ENCODE measurements at places on chromosomes 16 and 17.

DNA sequence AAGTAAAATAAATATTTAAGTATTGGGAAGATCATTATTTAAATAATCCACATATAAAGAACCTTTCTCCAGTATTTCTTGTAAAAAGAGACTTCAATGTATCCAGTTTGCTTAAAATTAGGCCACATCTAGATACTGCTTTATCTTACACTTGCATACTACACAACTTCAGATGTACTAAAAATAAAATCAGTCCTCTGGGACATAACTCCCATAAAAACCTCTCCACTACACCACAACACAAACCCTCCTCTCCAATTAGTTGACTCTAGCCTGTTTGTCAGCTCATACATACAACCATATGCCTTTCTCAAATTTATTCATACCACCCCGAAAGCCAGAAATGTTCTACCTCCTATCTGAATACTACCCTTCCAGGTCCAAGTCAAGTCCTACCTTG lies 21.6 kb downstream of the SPOP start:
- no peak for DNase-seq

DNA sequence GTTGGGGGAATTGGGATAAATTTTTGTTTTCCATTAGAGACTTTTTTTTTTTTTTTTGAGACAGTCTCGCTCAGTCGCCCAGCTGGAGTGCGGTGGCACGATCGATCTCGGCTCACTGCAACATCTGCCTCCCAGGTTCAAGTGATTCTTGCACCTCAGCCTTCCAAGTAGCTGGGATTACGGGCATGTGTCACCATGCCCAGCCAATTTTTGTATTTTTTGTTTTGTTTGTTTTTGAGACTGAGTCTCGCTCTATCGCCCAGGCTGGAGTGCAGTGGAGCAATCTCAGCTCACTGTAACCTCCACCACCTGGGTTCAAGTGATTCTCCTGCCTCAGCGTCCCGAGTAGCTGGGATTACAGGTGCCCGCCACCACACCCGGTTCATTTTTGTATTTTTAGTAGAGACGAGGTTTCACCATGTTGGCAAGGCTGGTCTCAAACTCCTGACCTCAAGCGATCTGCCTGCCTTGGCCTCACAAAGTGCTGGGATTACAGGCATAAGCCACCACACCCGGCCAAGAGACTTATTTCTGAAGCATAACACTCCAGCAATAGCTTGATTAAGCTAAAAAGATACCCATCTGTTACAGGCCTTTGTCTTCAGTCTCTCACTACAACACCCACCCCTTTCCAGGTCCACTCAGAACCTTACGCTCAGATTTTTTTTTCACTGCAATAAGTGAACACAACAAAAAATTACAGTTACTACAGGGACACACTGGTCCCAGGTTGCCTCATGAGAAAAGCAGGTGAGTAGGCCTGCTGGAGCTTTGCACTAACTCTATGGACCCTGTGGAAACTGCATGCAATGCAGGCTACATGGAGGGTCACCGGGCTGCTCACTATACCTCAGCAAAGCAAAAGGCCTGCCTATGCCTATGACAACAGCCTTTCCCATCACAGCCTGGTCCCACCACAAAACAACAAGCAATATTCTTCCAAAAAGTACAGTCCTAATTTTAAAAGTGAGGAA lies 34.6 kb downstream of the KANSL1 start:
- no peak for DNase-seq

GRCh38 chr17:82780195-82780594 lies 28.3 kb downstream of the TBCD start:
- no peak for DNase-seq

DNA sequence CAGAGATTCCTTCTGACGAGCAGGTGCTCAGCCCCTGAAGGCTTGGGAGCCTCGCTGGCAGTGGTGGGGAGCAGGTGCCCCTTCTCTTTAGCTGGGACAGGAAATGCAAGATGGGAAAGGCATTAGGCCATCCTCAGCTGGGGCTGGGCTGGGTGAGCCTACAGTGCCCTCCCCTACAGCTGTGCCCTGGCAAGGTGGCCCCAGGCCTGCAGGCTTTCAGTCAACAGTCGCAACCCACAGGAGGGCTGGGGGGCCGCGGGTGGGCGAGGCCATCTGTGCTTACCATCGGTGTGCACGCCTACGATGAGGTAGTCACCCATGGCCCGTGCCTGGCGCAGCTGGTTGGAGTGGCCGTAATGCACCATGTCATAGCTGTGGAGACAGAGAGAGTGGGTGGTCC lies 2.0 kb downstream of the PCYT2 start:
- no peak for DNase-seq

GRCh38 chr17:80663781-80664206 lies 119.2 kb downstream of the RPTOR start:
- no peak for DNase-seq

DNA sequence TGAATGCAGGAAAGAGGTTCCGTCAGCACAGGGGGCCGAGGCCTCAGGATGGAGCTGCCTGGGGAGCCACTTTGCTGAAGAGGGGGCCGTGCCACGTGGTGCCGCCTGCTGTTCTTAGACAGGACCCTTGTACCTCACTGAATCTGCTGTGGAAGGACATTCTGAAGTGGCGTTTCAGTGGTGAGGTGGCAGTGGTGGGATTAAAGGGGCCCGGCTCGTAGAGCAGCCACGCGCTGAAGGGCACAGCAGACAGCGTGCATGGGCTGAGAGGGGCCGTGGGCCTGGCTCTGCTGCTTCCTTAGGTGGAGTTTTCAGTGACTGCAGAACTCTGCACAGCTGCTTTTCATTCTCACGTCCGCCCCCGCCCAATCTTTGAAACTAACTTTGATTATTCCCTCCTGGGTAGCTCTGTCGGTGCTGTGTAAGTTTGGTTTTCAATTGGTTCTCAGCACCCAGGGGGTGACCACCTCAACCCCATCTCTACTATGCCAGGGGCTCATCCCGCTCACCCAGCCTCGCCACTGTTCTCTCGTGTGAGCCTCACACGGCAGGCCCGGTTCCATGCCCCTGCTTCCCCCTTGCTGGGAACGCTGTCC lies 70.3 kb downstream of the SEC14L1 start:
- DNase-seq = no peak

DNA sequence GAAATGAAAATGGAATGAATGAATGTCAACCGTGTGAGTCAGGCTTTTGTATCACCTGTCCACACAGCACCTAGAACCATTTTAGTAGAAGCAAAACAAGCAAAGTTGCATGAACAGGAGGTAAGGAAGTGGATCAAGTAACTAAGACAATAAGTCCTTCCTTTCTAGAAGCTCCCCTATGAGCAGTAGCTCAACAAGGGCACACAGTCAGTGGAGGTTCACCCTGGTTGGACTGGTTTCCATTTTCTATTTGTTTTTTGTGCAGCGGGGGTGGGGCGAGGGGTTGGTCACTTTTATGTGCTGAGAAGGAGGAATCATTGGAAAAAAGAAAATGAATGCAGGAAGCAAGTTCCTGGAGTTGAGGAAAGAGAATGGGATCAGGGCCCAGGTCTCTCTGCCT lies 4.0 kb upstream of the HSBP1 start:
- DNase-seq = no peak

DNA sequence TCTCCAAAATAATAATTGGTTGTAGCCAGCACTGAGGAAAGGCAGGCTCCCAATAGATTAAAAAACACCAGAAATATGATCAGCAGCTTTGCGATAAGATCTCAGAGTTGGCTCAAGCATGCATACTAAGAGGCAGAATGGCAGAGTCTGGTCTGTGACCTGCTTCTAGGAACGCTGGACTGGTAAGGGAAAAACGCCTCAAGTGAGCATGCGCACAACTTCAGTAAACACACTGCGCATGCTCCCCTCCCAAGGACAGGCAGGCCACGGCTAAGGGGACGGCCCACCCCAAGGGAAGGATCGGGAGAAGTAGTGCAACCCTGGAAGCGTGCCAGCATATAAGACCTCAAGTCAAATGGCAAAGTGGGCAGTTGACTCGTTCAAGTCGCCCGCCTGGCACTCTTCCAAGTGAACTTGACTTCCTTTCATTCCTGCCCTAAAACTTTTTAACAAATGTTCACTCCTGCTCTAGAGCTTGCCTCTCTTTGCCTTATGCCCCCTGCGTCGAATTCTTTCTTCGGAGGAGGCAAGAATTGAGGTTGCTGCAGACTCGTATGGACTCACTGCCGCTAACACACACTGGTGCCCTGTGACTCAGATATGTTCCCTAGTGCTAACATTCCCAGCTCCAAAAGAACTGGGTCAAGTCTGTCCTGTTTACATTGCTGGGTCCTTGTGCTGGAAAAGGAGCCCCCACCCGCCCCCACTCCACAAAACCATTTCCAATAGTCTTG lies 22.4 kb upstream of the PRM1 start:
- DNase-seq = no peak

GRCh38 chr16:84079664-84080063 lies 37.1 kb upstream of the SLC38A8 start:
- no peak for DNase-seq

- DNase-seq = no peak
These were observed 45.6 kb downstream of the CBFA2T3 start for GRCh38 chr16:88931373-88931900.

GRCh38 chr16:67560827-67561342 lies 1.4 kb upstream of the CTCF start:
- no peak for DNase-seq

GRCh38 chr17:57256708-57257112 lies 387 bp downstream of the MSI2 start:
- no peak for DNase-seq

- DNase-seq = no peak
These were observed 95.7 kb downstream of the HS3ST3B1 start for GRCh38 chr17:14396547-14396946.

DNA sequence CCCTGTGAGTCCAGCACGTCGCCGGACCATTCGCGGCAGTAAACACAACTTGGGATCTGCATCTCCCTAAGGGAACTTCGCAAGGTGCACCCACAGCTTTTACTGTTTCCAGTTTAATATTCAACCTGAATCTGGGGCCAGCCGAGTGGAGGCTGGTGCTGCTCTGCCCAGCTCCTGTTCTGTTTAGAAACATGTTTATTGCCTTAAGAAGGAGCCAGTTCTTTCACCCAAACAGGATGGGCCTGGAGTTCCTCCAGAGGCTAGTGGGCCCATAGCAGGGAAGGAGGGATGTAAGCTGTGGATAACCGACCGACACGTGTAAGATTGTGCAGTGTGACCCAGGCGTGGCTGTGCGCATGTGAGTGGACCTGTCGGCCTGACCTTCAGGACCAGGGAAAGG lies 17.4 kb downstream of the TBC1D24 start:
- DNase-seq = no peak

DNA sequence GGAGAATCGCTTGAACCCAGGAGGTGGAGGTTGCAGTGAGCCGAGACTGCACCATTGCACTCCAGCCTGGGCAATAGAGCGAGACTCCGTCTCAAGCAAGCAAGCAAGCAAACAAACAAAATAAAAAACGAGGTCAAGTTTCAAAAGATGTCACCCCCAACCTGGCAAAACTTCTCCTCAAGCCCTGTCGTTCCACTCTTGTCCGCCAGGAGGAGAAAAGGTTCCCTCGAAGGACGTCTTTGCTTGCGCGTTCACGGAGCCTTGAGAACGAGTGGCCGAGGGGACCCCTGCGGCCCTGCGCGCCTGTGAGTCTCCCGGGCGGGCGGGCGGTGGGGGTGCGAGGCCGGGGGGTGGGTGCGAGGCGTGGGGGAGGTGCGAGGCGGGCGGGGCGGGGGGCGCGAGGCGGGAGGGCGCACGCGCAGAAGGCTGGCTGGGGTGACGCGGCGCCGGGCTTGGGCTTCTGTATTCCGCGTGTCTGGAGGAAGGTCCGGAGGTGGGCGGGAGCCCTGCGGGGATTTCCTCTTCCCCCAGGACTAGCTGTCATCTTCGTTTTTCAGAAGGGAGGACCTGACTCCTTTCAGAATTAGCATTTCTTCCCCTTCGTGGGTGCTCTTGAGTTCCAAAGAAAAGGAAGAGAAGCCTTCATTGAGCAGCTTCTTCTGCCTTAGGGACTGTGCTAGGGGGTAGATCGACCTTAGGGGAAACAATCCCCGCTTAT lies 3.7 kb downstream of the SLC52A1 start:
- no peak for DNase-seq

DNA sequence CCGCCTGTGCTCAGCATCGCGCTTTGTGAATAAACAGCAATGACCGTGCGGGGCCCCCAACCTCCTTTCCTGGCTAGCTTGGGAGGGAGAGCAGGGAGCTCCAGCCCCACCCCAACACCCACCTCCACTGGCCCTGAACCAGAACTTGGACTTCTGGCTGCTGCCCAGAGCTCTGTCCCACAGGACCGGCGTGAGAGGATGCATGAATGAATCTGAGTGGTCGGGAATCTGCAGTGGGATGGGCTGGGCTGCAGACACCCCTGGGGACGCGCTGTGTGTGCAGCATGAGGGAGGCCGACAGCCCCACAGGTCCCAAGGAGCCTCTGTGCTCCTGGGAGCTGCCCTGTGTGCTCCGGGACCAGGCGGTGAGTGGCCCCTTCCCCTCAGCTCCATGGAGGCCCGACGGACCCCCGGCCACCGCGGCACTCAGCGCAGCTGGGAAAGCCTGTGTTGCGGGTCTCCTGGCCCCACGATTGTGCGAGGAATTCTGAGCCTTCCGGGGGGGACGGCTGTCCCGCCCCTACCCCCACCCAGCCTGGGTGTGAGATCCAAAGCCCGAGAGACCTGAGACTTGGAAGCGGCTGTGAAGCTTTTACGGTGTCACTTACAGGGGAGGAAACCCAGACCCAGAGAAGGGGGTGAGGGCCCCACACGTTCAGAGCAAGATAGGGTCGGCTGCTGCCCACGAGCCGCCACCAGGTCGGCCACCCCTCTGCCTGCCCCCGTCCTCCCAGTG lies 5.4 kb downstream of the PIEZO1 start:
- DNase-seq = no peak

DNA sequence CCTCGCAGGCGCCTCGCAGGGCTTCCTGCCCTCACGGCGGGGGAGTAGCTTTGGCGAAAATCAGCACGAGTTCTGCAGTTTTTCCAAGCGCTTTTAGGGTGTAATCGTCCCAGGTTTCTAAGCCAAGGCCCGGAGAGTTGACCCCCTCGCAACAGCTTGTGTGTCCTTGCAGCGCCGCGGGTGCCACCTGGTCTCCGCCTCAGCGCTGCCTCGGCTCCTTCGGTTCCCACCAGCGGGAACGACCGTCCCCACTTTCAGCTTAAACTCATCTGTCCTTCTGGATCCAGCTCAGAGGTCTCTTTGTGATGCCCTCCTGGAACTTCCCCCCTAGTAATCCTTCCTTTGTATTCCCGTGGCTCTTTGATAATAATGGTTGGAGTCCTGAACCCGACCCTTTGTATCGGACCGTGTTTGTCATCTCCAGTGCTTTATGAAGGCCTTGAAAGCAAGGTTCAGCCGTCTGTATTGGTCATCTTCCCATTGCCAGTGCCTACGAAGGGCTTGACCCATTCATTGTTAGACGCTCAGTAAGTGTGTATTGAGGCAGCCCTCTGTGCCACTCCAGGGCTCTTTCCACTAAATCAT lies 858 bp upstream of the SMARCE1 start:
- no peak for DNase-seq
